ENCODE measurements at places on chromosomes 4 and X.

DNA sequence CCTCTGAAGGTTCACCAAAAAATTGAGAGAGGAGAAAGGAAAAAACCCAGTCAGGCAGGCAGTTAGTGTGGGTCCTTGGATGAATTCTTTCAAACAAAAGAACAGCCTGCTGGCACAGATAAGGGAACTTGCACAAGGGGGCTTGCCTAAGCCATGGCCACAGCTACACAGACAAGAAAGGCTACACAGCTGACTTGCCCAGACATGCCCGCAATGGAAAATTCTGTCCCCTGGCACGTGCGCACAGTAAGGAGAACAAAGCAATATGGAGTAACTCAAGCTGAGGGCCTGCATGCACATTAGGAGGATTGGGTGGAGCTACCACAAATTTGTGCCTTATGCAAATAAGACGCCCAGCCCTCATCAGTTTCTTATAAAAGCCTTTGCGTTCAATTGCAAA, 512.5 kb upstream of the HTR2C start:
- DNase-seq = no peak

GRCh38 chrX:110915111-110915510, 119.5 kb upstream of the CHRDL1 start:
- DNase-seq = peak; percentile 9

GRCh38 chr4:168647646-168648375, 151.0 kb downstream of the PALLD start:
- DNase-seq = no peak

GRCh38 chr4:103289186-103289585, 91.0 kb upstream of the CENPE start:
- no peak for DNase-seq

DNA sequence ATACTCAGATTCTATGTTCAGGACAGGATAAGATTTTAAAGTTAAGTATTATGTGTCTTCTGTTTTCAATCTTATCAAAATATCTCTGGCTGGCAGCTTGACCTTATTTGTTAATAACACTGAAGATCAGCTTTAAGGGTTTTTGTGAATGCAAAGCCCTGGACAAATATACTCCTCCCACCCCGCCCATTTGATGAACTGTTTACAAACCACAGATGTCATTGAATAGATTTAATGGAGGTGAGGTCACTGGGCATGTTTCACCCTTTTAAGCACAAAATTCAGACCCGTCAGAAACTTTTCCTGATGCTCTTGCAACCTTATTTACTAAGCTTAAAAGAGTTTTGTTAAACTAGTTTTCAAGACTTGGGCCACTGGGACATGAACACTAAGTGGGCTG, 10.1 kb upstream of the CXCL8 start:
- DNase-seq = peak; percentile 76

GRCh38 chrX:39772057-39772832, 325.5 kb downstream of the BCOR start:
- peak; percentile 71 for DNase-seq

- peak; percentile 44 for DNase-seq
Measured at GRCh38 chrX:3678328-3678727, 35.1 kb downstream of the PRKX start.

GRCh38 chr4:183468210-183469095, 24.0 kb downstream of the CDKN2AIP start:
- DNase-seq = peak; percentile 54

DNA sequence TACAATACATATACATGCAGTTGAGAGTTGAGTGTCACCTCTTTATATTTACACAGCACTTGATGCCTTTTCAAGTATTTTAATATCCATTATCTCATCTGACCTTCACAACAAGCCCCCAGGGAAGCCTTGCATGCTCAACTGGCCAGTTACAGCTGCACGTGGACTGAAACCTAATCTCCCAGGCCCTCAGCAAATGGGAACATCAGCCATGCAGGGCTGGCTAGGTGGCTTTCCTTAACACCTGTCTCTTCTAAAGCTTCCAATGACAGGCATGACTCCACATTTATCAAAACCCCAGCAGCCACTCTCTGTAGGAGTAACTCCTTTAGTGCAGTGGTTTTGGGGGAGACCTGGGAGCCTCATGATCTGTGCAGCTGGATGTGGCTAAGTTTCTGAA, 56.4 kb downstream of the PHKA2 start:
- no peak for DNase-seq

DNA sequence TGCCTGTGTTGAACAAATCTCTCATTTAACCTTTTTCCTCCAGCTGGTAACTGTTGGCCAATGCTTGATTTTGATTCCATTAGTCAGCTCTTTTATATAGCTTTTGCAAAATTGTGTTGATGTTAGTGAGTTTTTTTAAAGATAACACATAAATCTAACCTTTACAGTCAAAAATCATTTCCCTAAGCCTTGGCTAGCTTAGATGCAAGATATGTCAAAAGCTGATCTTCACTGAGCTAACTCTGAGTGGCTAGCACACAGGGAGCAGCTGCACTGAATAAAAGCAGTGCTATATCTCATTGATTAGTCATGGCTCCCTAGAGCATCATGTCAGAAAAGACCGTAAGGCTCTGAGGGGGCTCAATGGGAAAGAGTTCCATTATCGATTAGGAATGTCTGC, 78.7 kb downstream of the PPARGC1A start:
- DNase-seq = peak; percentile 33

DNA sequence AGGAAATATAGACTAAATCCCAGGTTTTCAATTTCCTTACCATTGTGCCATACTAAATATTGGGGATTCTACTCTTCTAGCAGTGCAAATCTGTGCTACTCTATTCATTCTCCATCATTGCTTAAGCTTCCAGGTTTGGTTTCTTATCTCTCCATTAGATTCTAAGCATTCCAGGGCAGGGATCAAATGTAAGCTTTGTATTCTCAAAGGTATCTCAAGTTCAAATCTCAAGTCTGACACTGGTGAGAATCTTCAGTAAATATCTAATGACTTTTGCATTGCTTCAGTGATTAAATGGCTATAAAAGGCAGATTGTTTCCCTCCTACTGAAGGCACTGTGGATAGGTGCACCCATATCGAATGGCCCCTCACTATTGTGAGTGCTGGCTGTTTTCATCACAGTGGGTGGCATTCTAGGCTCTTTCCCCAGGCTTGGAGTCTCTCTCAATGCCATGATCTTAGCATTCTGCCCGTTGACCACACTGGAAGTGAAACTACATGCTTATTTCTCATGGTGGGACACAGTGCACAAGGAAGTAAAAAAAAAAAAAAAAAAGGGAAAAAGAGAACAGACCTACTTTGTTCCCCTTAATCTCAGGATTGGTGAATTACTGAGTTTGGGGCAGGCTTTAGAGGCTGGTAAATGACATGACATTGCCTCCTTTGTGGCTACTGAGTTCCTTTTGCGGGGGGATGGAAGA, 28.7 kb downstream of the FAM9C start:
- no peak for DNase-seq

GRCh38 chr4:33437406-33437805, 2717.2 kb downstream of the PCDH7 start:
- no peak for DNase-seq

DNA sequence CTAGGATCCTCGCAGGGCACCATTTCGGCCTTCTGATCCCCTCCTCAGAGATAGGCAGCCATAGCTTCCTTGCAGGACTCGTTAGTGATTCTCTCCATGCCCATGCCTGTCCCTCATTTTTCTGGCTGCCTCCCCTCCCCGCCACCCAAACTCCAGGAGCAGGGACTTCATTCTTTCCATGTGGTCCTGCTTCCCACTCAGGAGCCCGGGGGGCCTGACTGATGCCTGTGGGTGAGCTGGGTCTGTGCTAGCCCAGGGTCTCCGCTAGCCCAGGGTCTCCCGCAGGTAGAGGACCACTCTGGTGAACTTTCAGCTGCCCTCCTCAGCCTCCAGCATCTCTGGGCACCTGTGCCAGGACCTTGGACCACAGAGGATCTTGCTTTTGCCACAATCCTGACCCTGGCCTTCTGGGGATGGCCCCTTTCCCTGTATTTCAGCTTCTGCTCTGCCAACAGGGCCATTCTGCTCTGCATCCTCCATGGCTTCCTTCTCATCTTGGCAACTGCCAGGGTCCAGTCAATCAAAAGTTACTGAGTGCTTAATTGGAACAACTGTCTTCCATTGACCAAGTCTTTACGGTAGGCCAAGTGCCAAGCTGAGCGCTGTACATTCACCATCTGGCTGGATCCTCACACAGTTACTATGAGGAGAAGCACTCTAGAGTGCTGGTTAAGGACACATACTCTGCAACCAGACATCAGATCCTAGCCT, 152.2 kb downstream of the EFNB1 start:
- DNase-seq = no peak

DNA sequence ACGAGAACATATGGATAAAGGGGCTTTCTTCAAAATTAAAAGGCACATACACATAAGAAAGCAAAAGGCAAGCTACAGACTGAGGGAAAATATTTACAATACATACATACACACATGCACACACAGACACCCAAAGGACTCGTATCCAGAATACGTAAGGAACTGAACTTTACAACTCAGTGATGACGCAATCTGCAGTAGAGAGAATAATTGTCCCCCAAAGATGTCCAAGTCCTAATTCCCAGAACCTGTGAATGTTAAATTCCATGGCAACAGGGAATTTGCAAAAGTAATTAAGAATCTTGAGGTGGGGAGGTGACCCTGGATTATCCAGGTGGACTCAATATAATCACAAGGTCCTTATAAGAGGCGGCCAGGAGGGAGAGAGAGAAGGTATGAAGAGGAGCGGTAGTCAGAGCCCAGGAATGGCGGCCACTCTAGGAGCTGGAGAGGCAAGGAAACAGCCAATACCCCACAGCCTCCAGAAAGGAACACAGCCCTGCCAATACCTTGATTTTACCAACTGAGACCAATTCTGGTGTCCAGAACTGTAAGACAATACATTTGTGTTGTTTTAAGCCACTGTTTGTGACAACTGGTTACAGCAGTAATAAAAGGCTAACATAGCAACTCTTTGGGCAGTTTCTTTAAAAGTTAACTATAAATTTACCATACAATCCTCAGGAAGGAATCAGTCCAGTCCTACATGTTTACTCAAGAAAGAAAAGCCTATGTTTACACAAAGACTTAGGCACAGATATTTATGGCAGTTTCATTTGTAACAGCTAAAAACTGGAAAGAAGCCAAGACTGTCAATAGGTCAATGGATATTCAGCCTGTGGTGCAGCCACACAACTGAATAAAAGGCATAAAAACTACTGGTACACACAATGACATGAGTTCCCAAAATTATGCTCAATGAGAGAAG, 27.3 kb upstream of the STS start:
- DNase-seq = peak; percentile 69

GRCh38 chr4:176920694-176921093, 128.0 kb upstream of the VEGFC start:
- DNase-seq = peak; percentile 72

DNA sequence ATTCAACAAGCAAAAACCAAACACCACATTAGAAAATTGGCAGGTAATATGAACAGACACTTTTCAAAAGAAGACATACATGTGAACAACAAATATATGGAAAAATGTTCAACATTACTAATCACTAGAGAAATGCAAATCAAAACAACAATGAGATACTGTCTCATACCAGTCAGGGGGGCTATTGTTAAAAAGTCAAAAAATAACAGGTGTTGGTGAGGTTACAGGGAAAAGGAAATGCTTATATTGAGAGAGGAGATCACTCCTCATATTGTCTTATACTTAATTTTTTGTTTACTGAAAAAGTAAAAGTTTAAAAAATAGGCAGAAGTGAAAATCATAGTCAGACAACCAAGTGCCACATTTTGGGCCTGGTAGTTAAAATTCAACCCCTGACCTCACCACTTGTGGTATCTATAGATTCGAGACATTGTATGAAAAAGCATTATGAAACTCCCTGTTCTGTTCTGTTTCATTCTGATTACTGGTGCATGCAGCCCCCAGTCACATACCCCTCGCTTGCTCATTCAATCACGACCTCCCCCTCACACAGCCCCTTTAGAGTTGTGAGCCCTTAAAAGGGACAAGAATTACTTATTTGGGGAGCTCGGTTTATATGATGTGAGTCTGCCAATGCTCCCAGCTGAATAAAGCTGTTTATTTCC, 153.7 kb upstream of the FGF16 start:
- DNase-seq = no peak

- DNase-seq = no peak
Measured at GRCh38 chr4:42750091-42750490, 93.2 kb upstream of the ATP8A1 start.

- DNase-seq = peak; percentile 58
Measured at GRCh38 chr4:107035819-107036583, at the start of gene DKK2. DKK2 (minus strand) TSS chr4:107036313; CDS start chr4:107035591, 722 bp downstream.

GRCh38 chrX:47222751-47223350, 4.4 kb downstream of the CDK16 start:
- DNase-seq = no peak

- DNase-seq = peak; percentile 38
Measured at GRCh38 chr4:105196523-105197145, 50.0 kb downstream of the TET2 start.

- DNase-seq = no peak
Measured at GRCh38 chrX:122078079-122078478, 1030.7 kb downstream of the GLUD2 start.

- DNase-seq = peak; percentile 61
Measured at GRCh38 chr4:185119927-185120630, 23.0 kb upstream of the SLC25A4 start.

GRCh38 chr4:86543560-86544309, 50.4 kb upstream of the PTPN13 start:
- peak; percentile 48 for DNase-seq

DNA sequence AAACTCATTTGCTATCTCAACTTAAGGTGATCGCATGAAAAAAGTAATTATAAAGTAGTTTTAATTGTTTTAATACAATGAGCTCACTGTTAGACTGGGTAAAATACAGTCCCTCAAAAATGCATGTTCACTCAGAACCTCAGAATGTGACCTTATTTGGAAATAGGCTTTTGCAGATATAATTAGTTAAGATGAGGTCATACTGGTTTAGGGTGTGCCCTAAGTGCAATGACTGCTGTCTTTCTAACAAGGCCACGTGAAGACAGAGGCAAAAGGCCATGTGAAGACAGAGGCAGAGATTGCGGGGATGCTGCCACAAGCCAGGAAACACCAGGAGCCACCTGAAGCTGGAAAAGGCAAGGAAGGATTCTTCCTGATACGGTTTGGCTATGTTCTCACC, 262.1 kb downstream of the NKX6-1 start:
- DNase-seq = no peak

GRCh38 chr4:54625391-54625790, 32.4 kb upstream of the KIT start:
- DNase-seq = peak; percentile 38

GRCh38 chrX:51665981-51666380, 16.6 kb downstream of the CENPVL2 start:
- DNase-seq = no peak

GRCh38 chr4:116374815-116375214, 710.6 kb downstream of the TRAM1L1 start:
- DNase-seq = no peak

DNA sequence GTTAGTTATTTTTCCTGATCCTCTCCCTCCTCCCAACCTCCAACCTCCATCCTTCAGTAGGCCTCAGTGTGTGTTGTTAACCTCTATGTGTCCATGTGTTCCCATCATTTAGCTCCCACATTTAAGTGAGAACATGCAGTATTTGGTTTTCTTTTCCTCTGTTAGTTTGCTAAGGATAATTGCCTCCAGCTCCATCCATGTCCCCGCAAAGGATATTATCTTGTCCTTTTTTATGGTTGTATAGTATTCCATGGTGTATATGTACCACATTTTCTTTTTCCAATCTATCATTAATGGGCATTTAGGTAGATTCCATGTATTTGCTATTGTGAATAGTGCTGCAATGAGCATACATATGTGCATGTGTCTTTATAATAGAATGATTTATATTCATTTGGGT, 54.5 kb downstream of the TEX13C start:
- no peak for DNase-seq

- DNase-seq = peak; percentile 53
Measured at GRCh38 chr4:22190855-22191254, 242.3 kb upstream of the KCNIP4 start.
